ENCODE measurements at places on chromosomes 2 and 18. TPM values are rescaled to one million over a fixed set of nuclear protein-coding genes. Genes with fewer than 3 reads are reported as not detected.

The RBM44 gene
- total RNA-seq, result 1.1 TPM

The GAL3ST2 gene
- total RNA-seq, result 0.51 TPM

The C2orf69 gene
- 18.0 TPM for total RNA-seq

The TRIM54 gene
- total RNA-seq, result 0.26 TPM

The RAX gene
- total RNA-seq, result not detected

The UGT1A4 gene
- not detected for total RNA-seq

The EDAR gene
- total RNA-seq, result 2.3 TPM

The UGT1A8 gene
- not detected for total RNA-seq

The AMER3 gene
- total RNA-seq, result not detected

The SERPINB13 gene
- total RNA-seq, result not detected

DNA sequence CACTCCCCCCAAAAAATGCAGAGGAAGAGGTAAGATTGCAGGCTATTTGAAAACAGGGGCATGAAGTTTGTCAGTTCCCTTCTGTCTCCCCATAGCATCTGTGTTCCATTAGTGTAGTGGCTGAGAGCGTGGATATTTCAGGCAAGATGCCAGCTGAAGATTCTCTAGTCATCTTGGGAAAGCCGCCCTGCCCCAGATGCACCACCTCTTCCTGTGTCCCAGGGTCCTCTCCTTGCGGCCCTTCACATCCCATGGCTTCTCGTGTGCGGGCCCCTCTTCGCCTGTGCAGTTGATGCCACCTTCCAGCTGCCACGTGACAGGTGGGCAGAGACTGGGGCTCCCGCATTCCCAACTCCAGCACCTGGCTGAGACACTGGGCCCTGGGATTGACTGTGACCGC is 16.1 kb downstream of the TMEM127 start:
- no peak for DNase-seq

- DNase-seq, result no peak
Observed at GRCh38 chr2:213723041-213723560, 438.8 kb downstream of the SPAG16 start.

- no peak for DNase-seq
Observed at GRCh38 chr18:32802591-32803451, 30.0 kb upstream of the KLHL14 start.

DNA sequence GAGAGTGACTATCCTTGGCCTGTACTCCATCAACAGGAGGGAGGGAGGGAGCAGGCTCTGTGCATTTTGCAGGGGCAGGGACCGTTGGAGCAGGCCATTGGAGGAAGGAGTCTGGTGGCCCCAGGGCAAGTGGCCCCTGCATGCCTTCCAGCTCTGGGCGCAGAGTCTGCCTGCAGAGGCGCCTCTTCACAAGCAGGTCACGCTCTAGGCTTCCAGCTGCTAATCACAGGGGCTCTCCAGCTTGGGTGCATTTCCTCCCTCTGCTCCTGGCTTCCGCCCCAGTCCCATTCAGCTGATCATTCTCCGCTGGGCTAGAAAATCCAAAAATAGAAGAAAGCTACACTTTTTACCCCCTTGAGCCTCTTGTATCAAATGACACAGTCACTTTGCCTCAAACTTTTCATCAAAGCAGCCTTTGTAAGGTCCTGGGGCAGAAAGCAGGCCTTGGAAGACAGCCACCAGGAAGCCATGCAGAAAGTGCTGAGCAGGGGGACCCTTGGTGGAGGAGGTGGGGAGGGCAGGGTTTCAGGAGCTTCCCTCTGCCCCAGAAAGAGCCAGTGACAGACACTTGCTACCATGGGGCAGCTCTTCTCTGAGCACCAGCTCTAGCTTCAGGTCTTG is 11.3 kb downstream of the TMEM247 start:
- DNase-seq, result no peak

DNA sequence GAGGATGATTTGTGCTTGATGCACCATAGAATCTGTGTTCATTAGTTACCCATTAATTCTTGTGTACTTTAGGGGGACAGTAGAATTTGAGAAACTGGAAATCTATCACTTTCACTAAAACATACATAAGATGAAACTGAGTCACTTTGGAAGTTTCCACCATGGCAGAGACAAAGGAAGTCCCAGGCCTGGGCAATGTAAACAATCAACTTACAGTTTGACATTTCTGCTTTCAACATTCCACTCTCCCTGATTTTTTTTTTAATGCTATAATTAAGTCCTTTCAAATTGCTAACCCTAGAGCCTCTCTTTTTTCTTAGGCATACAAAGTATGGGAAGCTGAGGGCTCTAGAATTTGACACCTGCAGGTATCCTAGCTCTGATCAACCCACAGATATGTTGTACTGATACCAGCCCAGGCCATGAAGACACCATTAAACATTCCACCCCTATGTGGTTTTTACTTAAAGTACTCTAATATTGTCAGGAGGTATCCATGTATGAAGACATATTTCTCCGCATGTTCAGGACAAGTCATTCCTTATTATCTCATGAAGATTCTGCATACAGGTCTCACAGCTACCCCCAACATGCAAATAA is 88.5 kb upstream of the GLS start:
- DNase-seq, result no peak

GRCh38 chr2:217060516-217060915 is 200.7 kb upstream of the TNP1 start:
- DNase-seq, result no peak

GRCh38 chr2:202700075-202700901 is 65.5 kb downstream of the FAM117B start:
- no peak for DNase-seq

- DNase-seq, result no peak
Observed at GRCh38 chr18:60984510-60984909, 348.7 kb upstream of the CDH20 start.

DNA sequence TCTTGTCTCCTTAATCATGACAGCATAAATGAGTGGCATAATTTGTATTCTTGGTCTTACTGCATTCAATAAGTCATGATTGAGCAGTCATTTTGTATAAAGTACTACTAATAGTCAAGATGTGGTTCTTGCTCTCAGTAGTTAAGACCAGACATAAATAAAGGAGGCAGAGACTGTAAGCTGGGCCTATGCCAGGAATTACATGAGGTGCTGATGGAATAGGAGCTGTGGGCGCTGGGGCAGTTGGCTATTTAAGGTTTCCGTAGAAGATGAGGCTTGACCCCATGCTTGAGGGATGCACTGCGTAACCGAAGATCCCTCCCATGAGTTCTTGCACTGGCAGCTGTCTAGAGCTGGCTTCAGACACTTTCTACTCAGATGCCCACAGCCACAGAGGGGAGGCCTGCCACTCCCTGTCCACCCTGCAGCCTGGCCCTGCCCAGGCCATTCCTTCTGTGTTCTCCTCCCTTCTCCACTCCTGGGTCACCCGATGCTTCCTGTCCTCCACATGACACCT is 150.9 kb upstream of the REV1 start:
- no peak for DNase-seq

- DNase-seq, result peak; percentile 64
Observed at GRCh38 chr2:207624185-207625013, 795 bp downstream of the METTL21A start.

GRCh38 chr18:76490670-76491472 is 4.2 kb downstream of the ZNF516 start:
- DNase-seq, result peak; percentile 31

GRCh38 chr18:8667846-8668245 is 37.5 kb upstream of the MTCL1 start:
- DNase-seq, result no peak

DNA sequence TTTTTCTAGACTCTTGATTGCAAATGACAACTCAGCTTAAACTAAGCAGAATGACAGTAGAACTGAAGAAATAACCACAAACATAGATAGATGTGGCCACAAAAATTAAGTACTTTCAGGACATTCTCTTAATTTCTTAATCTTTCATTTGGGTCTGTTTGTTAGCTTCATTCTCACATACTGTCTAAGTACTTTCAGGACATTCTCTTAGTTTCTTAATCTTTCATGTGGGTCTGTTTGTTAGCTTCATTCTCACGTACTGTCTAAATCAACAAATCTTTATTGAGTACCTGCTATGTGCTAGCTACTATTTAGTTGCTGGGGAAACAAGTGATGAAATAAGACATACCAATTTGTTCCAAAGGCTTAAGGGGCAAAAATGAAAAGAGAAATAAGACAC is 35.1 kb downstream of the FAM117B start:
- DNase-seq, result no peak

GRCh38 chr2:240166191-240166590 is 25.7 kb upstream of the OTOS start:
- DNase-seq, result no peak

GRCh38 chr2:54073796-54074195 is 41.6 kb upstream of the ACYP2 start:
- DNase-seq, result no peak

DNA sequence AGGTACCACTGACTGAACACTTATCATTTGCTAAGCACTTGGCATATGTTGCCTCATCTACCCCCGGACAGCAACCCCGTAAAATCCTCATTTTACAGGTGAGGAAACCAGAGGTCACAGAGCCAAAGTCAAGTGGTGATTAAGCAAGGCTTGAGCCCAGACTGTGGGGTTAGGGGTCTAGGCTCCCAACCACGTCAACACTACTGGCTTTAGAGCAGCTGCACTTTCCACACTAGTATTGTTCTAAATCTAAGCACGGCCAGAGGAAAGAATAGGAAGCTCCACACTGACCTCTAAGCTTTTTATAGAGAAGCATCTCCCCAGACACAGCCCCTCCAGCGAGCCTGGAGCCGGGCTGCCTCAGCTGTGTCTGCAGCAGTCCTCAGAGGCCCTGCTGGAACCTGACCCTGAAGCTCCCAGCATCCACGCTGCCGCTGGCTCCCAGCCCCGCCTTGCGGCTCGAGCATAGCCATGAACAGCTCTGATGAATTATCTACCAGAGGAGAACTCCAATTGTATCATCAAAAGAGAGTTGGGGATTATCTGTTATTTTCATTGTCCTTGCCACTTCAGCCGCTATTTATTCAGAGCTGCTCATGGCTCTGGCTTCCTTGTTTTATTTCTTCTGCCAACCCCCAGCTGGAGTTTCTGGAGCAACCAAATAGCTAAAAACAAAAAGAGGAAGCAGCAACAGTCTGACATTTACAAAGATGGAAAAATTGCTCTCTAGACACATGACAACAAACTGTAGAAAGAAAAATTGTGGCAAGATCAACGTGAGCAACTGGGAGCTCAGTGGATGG is 62.2 kb upstream of the RTN4 start:
- no peak for DNase-seq

GRCh38 chr2:45301307-45302277 is 292.3 kb upstream of the SIX2 start:
- DNase-seq, result no peak

- DNase-seq, result no peak
Observed at GRCh38 chr18:8948471-8949149, 153.9 kb upstream of the NDUFV2 start.

GRCh38 chr2:190979906-190980629 is 33.9 kb downstream of the STAT1 start:
- no peak for DNase-seq

DNA sequence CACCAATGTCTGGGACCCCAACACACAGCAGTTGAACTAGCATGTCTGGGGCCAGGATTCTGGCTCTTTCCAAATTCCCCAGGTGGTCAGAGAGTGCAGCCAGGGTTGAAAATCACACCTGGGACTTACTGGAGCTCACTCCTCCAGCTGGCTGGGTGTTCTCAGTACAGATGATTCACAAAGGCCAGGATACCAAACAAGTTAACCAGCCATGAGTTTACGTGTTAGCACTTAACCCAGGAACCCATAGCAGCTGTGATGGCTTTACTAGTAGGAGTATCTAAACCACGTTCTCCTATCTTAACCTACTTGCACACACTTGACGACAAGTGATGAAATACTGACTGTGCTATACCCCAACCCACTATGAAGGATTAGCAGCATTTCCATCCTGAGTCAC is 222.8 kb downstream of the FBXO15 start:
- DNase-seq, result no peak

GRCh38 chr18:69785466-69785865 is 162.2 kb downstream of the CD226 start:
- DNase-seq, result no peak

- DNase-seq, result no peak
Observed at GRCh38 chr2:146709004-146709403, 1135.8 kb upstream of the ACVR2A start.

DNA sequence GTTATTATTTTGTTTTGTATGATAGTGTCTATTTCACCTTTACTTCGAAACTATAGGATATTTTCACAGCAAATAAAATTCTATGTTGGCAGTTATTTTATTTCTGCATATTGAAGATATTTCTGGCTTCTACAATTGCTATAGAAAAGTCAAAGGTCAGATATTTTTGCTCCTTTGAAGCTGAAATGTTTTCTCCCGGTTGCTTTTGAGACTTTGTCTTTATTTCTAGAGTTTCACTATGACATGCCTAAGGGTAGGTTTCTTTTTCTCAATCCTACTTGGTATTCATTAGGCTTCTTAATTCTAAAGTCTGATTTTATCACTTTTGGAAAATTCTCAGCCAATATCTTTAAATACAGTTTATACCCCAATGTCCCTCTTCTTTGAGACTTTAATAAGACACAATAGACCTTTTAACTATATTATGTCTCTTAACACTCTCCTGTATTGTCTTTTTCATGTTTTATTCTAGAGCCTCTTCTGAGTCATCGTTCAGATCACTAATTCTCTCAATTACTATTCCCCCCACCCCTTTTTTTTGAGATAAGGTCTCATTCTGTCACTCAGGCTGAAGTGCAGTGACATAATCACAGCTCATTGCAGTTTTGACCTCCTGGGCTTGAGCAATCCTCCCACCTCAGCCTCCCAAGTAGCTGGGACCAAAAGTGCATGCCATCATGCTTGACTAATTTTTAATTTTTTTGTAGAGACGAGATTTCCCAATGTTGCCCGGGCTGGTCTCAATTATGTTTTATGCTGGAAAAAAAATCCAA is 50.5 kb downstream of the USP37 start:
- DNase-seq, result no peak

- no peak for DNase-seq
Observed at GRCh38 chr2:230325316-230326243, 1.4 kb upstream of the SP140L start.

DNA sequence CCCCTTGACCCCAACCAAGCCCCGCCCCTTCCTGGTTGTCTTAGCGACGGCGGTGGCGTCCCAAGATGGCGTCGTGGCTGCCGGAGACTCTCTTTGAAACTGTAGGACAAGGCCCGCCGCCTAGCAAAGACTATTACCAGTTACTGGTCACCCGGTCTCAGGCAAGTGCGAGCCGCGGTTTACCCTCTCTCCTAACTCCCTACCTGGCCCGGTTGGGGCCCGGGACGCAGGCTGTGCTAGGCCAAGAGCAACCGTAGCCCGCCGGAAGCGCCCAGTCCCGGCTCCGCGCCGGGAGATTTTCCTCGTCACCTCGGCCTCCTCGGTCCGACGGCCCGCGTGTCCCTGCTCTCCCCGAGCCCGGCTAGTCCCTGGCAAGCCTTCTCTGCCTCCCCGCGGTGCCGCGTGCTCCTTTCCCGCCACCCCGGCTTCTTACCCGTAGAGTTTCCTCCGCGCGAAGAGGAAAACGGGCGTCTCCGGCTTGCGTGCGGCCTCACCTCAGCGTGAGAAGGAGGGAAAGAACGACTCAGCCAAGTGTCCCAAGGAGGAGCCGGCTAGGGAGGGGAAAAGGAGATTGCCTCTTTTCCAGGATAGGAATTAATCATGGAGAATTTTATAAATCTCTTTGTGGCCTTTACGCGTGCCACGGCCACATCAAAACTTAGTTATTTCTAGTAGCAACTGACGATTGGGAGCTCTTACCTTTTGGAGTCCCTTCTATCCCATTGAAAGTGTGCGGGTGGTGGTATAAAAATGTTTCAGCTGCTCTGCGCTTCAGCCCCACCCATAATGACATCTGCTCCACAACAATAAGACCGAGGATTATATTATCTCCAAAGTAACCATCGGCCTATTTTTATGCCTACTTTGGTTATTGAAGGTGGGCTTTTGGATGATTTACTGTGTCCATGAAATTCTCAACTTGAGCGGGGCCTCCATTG is at the start of gene FBXO36:
Gene FBXO36 (plus strand): TSS at position 55 of the 938 bp plus-strand sequence. CDS start 11 bp downstream, at position 66.
- DNase-seq, result peak; percentile 83

- DNase-seq, result no peak
Observed at GRCh38 chr18:43627848-43628530, 350.7 kb upstream of the SYT4 start.
